ENCODE measurements at places on chromosomes 12 and 14. TPM values are rescaled to one million over a fixed set of nuclear protein-coding genes. Genes with fewer than 3 reads are reported as not detected.

MAX gene
- 69.3 TPM for total RNA-seq

CMA1 gene
- total RNA-seq, result not detected

GSG1 gene
- 0.45 TPM for total RNA-seq

DPF3 gene
- 16.3 TPM for total RNA-seq

CKB gene
- total RNA-seq, result 29.3 TPM

Measured in fibroblast of the aortic adventitia (primary cell).